ENCODE measurements at places on chromosomes 5 and 9. TPM values are rescaled to one million over a fixed set of nuclear protein-coding genes. Genes with fewer than 3 reads are reported as not detected.

IL3 gene
- total RNA-seq, result not detected

C5orf58 gene
- total RNA-seq, result not detected

LEAP2 gene
- 5.9 TPM for total RNA-seq

TOPORS gene
- total RNA-seq, result 21.5 TPM

DNA sequence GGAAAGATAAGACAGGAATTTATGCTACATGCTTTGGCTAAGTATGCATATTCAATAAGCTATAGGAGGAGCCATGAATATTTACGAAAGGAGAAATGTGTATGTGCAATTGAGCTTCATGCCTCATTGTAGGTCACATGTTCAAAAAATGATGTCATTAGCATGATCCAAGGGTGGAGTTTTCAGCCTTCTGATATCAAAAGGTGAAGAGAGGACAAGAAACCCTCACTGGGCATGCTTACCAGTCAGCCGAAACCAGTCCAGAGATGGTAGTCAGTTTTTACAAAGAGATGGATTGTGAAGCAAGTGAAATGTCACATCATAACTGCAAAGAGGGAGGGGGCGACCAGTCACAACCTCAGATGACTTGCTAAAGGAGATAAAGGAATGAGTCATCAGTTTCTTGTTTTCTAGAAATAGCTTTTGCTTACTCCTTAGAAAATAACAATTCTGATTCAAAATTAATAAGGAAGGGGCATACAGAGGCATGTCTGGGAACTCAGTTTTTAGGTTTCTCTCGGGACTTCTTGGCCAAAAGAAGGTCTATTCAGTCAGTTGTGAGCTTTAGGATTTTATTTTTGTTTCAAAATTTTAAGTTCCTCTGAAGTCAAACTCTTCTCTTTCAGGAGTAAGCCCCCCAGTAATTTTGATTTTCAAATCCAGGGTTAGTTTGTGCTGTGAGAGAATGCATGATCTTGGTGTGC lies 1067.8 kb upstream of the EDIL3 start:
- no peak for DNase-seq

- no peak for DNase-seq
These were observed 17.7 kb downstream of the ROPN1L start for GRCh38 chr5:10459080-10460055.

- no peak for DNase-seq
These were observed 6.9 kb upstream of the LTC4S start for GRCh38 chr5:179786861-179787260.

DNA sequence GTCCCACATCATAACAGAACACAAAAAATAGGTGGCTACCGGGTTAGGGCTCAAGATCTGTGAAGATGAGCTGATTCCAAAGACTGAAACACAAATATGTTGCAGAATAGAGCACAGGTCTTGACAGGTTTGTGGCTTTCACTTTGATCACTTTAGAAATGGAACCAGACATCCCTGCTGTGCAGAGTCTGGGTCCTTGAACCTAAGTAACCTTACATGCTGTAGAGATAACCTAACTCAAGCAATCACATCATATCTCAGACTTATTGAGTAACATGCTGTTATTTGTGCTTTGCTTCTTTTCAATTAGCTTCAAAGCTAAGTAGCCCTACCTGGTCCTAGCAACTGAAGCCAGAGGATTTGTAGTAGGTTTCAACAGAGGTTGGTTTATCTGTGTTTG lies 24.3 kb downstream of the FBXW2 start:
- DNase-seq, result no peak

DNA sequence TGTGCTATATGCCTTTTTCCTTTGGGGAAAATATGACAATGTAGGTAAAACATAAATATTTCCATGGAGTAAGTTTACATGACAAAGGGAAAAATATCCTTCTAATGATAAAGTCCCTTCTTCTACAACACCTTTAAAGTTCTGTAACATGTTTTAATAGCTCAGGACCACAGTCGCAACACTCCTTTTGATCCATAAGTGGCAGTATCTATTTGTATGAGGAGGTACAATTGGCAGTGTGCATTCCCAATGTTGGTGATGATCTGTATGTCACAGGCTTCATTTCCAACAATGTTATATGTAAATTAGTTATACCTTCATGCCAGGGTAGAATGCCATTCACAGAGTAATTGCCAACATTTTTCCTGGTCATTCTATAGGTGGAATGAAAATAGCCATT lies 127.1 kb upstream of the CCNH start:
- no peak for DNase-seq

DNA sequence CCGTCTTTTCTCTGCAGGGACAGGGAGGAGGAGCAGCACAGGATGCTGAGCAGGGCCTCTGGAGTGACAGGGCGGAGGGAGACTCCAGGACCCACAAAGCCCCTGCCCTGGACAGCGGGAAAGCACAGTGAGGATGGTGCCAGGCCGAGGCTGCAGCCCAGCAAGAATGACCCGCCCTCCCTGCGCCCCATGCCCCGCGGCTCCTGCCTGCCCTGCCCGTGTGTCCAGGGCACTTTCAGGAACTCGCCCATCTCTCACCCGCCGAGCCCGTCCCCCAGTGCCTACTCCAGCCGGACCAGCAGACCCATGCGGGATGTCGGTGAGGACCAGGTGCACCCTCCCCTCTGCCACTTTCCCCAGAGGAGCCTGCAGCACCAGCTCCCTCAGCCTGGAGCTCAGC lies 9.1 kb upstream of the EXOC3 start:
- DNase-seq, result no peak

DNA sequence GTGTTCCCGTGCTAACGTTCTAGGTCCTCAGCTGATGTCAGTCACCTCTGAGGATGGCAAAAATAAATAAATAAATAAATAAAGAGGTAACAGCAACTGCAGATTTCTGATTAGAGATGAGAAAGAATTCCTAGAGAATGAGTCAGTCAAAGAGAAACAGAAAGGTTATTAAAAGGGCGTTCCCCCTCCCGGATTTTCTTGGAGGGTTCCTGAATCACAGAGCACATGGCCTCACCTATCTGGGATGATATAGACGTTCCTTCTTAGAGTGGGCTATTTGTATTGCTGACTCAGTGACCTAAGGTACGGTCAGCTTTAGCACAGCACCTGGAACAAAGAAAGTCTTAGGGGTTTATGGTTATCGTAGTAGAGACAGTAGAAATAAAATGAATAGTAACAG lies 30.6 kb downstream of the HTR4 start:
- no peak for DNase-seq
